Activated naive CD4-positive, alpha-beta T cell treated with anti-CD3 and anti-CD28 coated beads, Interleukin-2, amount 10 ng/mL, durations not matched to agents 5 hours and 36 hours (primary cell): ENCODE measurements at places on chromosomes 1 and 21. TPM values are rescaled to one million over a fixed set of nuclear protein-coding genes. Genes with fewer than 3 reads are reported as not detected.

The TXNIP gene
- 461 TPM for total RNA-seq

The S100A7 gene
- total RNA-seq: not detected

The RAB42 gene
- not detected for total RNA-seq

The GPR3 gene
- total RNA-seq: 0.48 TPM

The LRRC3 gene
- 4.0 TPM for total RNA-seq

The GPR25 gene
- total RNA-seq: not detected

The PADI2 gene
- not detected for total RNA-seq

The GREM2 gene
- total RNA-seq: 0.99 TPM

The LPAR3 gene
- total RNA-seq: 3.6 TPM

The SLC1A7 gene
- total RNA-seq: not detected

The CFHR3 gene
- not detected for total RNA-seq

The TTLL10 gene
- 0.15 TPM for total RNA-seq

The ARHGAP30 gene
- 324 TPM for total RNA-seq

The MPZ gene
- 6.1 TPM for total RNA-seq

The HTR6 gene
- total RNA-seq: not detected

The S100A3 gene
- total RNA-seq: not detected

The KRTAP10-6 gene
- not detected for total RNA-seq

The PLA2G2D gene
- not detected for total RNA-seq

The NEXN gene
- total RNA-seq: 2.0 TPM

The OR10J1 gene
- total RNA-seq: not detected

The TBX19 gene
- total RNA-seq: 1.6 TPM

The KRTAP19-1 gene
- total RNA-seq: not detected

The OR2L3 gene
- total RNA-seq: not detected

The UBL4B gene
- not detected for total RNA-seq

The SELL gene
- 529 TPM for total RNA-seq

The ANGPTL3 gene
- not detected for total RNA-seq

The TNFRSF8 gene
- total RNA-seq: 1.3 TPM

The GBP7 gene
- total RNA-seq: 0.20 TPM
